ENCODE measurements at places on chromosomes 3 and 15.

- no peak for DNase-seq
These were observed 3.9 kb upstream of the ZNF80 start for GRCh38 chr3:114241262-114241661.

DNA sequence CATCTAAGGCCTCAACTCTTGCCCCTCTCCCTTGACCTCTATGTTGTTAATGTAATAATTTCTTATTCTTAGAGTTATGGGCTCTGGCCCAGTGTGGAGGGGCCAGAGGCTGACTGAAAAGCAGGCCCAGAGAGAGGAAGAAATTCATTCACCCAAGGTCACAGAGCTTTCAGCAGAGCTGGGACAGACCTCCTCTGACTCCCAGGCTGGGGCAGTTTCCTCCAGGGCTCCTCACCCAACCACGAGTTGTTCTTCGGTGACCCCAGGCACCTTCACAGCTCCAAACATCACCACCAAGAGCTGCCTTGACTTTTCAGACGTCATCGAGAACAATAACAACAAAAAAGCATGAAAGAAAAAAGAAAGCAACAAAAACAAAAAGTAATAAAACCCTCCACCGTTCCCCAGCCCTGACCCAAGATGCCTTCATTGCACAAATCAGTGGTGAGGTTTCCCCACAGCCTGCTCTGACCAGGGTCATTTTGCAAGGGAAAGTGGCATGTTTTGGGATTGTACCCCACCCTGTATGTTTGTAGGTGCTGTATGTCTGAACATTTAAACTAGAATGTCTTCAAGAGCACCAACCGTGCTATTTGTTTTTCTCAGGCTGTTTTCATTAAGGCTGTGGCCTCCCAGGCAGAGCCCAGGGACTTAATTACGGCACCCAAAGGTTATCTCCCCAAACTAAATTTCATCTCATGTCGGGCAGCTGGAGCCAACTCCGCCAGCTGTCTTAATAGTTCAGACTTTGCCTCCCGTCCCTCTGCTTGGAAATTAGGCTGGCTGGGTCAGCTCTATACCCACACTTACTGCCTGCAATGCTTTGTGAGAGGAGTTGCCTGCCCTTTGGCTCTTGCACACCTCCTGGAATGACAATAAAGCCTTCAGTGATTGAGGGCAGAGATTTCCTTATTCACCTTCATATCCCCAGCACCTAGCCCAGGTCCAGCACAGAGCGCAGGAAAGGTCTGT lies 173.8 kb downstream of the RPLP1 start:
- no peak for DNase-seq

DNA sequence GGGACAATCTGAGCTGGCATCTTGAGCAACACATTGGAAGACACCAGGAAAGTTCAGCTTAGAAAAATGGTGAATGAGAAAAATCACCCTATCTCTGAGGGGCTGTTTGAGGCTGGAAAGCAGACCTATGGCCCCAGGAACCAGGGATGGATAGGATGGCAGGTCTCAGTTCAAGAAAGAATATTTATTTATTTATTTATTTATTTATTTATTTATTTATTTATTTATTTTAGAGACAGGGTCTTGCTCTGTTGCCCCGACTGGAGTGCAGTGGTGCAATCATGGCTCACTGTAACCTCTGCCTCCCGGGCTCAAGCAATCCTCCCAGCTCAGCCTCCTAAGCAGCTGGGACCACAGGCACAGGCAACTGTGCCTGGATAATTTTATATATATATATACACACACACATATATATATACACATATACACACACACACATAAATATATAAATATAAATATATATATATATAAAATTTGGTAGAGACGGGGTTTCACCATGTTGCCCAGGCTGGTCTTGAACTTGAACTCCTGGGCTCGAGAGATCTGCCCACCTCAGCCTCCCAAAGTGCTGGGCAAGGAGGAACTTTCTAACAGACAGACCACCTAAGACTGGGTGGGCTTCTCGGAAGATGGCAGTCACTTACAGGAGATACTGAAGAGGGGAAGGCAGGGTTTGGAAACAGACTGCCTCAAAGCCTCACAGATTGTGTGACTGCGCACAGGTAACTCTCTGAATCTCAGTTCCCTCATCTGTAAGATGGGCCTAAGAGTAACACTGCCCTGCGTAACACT lies 29.7 kb downstream of the CCDC13 start:
- no peak for DNase-seq

DNA sequence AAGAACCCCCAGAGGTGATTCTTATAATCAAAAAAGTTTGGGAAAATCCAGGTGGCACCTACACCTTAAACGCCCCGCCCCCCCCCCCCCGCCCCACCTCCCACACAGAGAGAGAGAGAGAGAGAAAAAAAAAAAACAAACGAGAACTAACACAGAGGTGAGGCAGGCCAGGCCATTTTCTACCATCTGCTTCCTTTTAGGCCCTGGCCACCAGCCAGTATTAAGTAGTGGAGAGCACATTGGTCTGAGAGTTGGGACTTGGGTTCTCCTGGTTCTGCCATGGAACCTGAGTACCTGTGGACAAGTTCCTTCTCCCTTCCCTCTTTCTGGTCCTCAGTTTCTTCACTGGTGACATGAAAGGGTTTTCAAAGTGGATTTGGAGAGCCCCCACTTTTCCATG lies 60.6 kb downstream of the SLC6A11 start:
- no peak for DNase-seq

DNA sequence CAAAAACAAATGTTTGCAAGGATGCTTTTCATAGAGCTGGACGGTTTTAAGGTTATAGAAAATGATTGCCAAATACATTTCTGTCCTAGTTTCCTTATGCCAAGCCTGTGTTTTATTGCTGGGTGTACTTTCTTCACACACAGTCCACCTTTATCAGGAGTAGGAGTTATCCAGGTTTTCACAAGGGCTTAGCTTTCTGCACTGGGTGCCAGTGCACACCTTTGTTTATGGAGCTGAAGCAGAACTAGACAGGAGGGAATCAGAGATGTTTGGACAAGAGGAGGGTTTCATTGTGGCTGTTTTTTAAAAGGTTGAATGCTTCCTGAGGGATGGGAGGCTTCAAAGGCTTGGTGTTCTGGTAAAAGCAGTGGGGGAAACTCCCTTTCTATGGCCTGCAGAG lies 29.5 kb upstream of the FAM3D start:
- DNase-seq = no peak

DNA sequence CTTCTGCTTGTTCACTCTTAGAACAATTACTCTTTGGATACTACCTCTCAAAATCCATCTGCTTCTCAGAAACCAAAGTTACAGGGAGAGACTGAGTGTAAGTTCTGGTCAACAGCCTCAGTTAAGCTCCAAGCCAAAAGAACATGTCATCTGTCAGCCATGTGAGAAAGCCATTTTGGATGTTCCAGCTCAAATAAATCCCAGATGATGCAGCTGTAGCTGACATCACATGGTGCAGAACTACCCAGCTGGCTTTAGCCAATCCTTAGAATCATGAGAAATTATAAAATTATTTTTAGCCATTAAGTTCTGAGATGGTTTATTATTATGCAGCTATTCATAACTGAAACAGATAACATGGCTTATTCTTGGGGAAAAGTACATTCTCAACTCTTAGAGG lies 696.0 kb downstream of the ZNF385D start:
- DNase-seq = no peak

- DNase-seq = peak; percentile 44
These were observed 68.8 kb downstream of the ANXA2 start for GRCh38 chr15:60328852-60329443.

DNA sequence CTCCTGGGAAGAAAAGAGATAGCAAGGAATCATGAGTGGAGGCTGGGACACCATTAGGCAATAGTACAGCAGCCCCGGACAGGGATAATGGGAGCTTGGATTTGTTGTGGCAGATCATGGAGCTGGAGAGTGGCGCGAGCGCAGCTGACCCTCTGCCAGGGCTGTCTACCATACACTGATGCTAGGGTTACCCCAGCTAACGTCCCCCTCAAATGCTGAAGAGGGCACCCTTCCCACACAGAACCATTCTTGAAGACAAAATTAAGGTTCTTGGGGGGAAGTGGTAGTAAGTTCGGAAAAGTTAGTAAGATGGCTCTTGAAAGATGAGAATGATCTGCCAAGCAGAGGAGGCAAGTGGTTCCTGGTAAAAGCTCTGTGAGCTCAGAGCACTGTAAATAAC lies 61.1 kb downstream of the ST3GAL6 start:
- no peak for DNase-seq

GRCh38 chr15:58544756-58545155 lies 113.0 kb downstream of the LIPC start:
- no peak for DNase-seq

GRCh38 chr3:21235491-21235890 lies 515.5 kb downstream of the ZNF385D start:
- no peak for DNase-seq

- DNase-seq = no peak
These were observed 53.3 kb downstream of the ITGB5 start for GRCh38 chr3:124833710-124834332.

DNA sequence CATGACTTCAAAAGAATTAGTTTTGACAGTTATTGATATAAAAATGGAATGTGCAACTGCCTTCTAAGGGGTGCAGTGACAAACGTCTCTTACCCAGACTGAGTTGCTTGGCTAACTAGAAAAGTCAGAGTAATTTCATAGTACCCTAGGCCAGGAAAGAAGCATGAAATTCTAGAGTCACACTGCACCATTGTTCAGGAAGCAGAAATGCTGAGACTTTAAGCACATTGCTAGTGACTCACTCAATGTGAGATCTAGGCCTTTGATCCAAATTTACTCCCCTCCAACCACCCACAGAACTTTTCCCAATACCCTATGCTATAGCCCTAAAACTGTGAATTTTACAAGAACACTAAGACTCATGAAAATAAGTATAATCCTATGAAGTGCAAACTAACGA lies 110.8 kb downstream of the DUT start:
- no peak for DNase-seq

DNA sequence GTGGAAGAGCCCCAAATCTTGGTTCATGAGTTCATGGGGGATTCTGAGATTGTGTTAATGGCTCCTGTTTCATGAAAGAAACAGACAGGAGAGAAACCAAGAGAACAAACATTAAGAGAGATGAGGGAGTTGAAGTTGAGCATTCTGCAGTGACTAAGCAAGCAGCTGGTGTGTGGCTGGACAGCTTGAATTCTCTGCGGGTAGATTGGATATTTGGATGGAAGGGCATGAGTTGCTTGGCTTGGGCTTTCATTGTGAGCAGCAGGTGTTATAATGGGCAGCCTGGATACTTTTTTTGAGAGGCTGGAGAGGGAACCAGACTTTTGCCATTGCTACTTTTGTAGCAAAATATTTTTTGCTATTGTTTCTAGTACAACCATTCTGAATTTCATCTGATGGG lies 346.8 kb upstream of the SATB1 start:
- no peak for DNase-seq

DNA sequence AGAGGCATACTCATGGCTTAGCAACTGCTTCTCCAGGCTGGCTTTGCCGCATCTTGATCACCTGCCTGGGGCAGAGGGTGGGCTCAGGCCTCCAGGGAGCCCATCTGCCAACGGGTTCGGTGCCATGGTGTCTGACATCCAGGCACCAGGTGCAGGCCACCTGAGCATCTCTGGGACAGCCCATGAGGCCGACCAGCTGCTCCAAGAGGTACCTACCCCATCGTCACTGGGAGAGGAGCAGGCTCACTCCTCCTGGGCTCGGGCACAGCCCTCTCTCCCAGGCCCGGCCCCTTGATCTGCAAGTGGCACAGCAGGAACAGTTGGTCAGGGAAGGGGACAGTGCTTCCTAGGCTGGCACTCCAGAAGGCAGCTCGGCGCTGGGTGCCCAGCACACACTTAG lies 21.9 kb downstream of the TPRA1 start:
- no peak for DNase-seq

GRCh38 chr3:43001094-43001553 lies 22.0 kb downstream of the GASK1A start:
- DNase-seq = no peak

- DNase-seq = no peak
These were observed 846.9 kb downstream of the NSUN3 start for GRCh38 chr3:94909726-94910125.

DNA sequence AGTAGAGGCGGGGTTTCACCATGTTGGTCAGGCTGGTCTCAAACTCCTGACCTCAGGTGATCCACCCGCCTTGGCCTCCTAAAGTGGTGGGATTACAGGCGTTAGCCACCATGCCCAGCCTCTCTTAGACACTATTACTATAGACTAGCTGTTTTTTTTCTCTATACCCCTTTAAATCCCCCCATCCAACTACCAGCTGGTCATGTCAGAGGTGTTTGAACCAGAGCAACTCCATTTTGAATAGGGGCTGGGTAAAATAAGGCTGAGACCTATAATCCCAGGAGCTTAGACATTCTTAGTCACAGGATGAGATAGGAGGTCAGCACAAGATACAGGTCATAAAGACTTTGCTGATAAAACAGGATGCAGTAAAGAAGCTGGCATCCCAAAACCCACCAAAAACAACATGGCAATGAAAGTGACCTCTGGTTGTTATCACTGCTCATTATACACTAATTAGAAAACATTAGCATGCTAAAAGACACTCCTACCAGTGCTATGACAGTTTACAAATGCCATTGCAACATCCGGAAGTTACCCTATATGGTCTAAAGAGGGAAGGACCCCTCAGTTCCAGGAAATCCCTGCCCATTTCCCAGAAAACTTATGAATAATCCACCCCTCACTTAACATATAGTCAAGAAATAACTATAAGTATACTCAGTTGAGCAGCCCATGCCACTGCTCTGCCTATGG lies 57.8 kb upstream of the GPD1L start:
- DNase-seq = no peak

DNA sequence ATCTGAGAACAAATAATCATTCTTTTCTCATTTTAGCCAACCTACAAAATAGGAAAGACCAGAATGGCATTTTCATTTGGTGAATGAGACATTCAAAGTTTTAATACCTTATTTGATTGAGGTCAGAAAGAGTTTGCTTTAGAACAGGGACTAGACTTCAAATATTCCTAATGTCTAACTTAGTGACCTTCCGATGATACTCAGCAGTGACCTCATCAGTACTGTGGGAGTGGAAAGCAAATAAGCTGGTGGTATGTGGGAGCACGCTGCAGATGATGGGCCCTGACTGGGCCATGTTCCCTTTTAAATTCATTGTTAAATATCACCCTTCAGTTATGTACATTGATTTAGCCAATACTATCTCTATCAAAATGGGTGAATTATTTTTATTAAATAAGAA lies 223.3 kb downstream of the P3H2 start:
- DNase-seq = no peak

DNA sequence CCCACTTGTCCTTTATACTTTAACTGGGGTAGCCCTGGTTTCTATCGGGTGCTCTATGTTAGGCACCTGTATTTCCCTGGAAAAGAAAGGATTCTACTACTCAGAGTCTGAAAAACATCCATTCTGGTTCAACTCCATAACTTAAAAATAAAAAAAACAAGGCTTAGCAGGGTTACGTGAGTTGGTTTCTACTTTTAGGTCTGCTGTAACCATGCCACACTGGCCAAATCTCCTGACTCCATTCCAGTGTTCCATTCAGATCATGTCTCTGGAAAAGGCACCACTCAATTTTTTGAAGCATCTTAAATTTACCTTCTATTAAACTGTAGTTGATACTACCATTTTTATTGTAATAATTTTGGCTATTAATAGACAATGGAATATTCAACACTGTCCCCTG lies 62.1 kb downstream of the CAPN3 start:
- DNase-seq = no peak
